ENCODE measurements at places on chromosomes 3 and 15.

- DNase-seq: no peak
Observed at GRCh38 chr3:67450153-67450552, 204.3 kb downstream of the SUCLG2 start.

GRCh38 chr3:4506559-4507023, 13.4 kb downstream of the ITPR1 start:
- no peak for DNase-seq

- DNase-seq: no peak
Observed at GRCh38 chr15:85707519-85708338, 87.0 kb downstream of the KLHL25 start.

DNA sequence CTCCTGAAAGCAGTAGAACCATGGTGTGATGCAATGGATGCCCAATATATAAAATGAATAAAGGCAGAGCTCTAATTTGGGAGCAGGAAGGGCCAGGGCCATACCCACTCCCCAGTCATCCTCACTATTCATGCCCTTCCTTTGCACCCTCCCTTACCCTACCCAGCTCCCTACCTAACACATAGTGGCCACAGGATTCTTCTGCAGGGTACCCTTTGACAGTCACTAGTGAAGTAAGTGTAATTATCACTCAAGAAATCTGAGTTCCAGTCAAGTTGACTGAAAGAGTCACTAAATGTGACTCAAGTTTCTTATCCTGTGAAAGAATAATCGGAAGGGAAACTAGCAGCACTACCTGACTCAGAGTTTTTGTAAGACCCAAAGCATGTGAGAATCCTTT, 69.2 kb downstream of the RASA2 start:
- DNase-seq: no peak

DNA sequence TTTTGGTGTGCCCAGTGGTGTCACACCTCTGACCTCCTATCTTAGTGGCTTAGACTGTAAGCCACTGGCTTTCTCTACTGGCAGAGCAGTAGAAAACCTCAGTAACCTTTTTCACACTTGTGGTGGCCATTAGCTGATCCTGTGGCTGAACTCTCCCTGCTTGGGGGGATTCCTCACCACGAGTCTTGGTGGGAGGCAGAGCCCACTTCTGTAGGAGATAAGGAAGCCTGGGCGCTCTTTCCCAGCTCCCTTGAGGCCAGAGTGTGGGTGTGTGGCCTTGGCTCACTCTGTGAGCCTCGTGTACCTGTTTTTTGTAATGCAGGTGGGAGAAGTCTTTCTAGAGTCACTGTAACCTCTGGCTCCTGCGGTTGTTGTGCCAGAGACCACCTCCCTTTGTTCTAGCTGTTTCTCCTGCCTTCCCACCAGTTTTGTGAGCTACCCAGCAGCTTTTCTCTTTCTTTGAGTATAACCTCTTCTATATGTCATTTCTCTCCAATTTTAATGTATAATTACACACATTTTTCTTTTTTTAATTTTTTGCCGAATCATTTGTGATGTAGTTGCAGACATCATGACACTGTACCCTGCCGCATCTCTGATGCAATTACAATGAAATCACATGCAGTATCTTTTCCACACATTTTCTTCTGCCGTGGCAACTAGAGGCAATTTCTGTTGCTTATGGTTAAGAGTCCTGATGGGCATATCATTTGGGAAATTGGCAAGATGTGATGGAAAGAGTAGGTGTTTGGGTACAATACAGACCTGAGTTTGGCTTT, 13.8 kb downstream of the XCR1 start:
- DNase-seq: no peak

- no peak for DNase-seq
Observed at GRCh38 chr3:169232863-169233262, 430.6 kb downstream of the MECOM start.

GRCh38 chr3:129927072-129927471, 33.6 kb upstream of the TMCC1 start:
- DNase-seq: no peak

DNA sequence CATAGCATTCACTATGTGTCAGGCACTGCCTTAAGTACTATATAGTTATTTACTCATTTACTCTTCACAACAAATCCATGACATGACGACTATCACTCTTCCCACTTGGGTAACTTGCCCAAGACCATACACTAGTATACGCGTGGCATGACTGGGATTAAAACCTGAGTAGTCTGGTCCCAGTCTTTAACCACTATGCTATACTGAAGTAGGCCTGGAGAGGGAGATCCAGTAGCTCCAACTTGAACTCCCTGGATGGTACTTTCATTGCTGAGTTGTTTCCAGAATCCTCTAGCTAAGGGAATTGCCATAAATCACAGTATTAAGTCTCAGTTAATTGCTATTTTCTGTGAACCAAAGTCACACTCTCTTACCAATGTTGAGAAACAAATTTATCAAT, 116.2 kb upstream of the LSAMP start:
- no peak for DNase-seq

DNA sequence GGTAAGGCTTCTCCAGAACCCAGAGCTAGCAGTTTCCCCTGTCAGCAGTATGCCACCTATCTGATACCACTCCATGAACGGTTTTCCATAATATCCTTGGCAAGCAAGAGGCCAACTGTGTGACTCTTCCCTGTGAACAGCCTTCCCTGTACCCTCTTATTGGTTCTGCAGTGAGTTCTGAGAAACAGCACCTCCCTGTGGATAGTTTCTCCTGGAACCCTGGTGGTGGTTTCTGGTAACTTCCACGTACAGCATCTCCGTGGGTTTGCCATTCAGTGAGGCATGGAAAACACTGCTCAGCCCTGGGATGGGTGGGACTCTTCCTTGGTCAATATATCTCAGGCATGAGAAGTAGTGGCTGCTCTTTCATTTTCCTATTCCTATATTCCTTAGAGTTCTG, 19.4 kb upstream of the SERPINI2 start:
- no peak for DNase-seq

- DNase-seq: no peak
Observed at GRCh38 chr3:12894629-12895028, 53.3 kb upstream of the RPL32 start.

DNA sequence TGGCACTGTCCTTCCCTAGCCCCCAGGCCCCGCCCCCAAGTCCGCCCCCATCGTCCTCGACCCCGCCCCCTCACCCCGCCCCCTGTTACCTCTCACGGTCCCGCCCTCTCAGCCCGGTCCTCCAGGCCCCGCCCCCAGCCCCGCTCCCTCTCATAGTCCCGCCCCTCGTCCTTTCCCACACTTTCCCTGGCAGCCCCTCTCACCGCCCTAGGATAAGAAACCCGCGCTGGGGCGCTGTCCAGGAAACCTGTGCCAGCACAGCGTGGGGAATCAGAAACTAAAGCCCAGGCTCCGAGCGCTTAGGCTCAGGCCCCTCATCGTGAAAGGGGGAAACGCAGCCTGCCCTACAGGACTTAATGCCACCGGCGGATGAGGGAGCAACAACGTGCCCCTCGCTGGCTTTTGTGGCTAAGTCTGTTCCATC, 20.9 kb downstream of the TRPM1 start:
- no peak for DNase-seq

DNA sequence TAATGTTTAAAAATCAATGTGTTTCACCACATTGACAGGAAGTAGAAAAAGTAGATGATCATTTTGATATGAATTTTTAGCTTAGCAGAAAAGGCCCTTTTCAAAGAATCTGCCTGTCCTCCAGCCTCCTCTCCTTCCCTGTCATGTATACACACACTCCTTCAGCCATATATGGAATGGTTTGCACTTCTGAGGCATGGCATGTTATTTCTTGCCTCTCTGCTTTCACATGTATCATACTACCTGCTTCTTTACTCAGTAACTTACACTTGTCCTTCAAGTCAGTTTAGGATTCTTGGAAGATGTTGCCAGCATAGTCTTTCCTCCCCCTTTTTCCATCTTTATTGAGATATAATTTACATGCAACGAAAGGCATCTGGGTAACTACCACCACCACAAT, 79.0 kb downstream of the REC114 start:
- DNase-seq: no peak

DNA sequence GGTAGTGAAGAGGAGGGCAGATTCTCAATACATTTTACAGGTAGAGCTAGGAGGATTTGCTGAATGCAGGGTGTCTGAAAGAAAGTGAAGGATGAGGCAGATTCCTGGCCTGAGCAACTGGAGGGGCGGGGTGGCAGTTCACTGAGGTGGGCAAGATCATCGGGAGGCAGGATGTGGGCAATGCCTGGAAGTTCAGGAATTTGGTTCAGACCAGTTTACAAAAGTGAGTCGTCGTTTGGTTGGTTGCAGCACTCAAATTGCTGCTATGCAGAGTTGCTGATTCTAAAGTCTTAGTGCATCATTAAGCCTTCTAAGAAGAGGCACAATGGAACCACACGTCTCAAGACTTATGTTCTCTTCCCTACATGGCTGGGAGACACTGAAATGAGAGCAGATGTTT, 134.0 kb downstream of the MFSD1 start:
- DNase-seq: no peak

GRCh38 chr3:148077318-148077923, 620.3 kb upstream of the AGTR1 start:
- DNase-seq: no peak

DNA sequence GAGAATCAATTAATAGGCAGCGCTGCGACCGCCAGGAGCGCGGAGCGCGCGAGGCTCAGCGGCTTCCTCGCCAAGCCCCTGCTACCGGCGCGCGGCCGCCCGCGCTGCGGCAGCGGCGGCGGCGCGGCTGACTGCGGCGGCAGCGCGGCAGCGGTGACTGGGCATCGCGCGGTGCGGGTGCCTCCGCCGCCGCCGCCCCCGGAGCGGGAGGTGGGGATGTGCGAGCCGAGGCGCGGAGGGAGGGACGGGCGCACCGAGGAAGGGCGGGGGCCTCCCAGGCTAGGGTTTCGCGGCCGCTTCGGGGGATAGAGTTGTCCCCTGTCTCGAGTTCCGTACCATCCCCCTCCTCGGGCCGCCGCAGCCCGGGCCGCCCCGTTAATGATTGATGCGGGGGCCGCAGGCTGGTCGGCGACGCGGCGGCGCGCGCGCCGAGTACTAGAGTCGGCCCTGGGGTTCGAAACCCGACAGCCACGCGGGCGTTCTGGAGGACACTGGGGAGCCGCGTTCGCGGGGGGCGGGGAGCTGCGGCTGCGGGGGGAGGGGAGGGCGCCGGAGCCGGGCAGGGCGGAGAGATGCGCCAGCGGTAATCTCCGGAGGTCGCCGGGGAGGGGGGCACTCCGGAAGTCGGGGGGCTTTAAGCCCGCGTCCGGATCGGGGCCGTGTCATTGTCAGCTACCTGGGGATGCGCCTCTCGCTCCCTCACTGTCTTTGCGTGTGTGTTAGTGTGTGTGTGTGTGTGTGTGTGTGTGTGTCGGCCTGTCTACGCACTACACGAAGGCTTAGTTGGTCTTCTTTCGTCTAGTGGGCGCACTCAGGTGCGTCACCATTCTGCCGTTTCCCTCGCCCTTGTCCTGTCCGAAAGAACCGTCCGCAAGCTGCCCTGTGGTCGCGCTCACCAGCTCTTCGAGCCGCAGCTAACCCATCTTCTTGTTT, at the start of gene PAQR9:
TSS of gene PAQR9 (minus strand) at position 159 of the 933 bp plus-strand sequence. CDS start 338 bp downstream, outside the sequence.
- no peak for DNase-seq

- no peak for DNase-seq
Observed at GRCh38 chr3:137692803-137693431, 71.2 kb upstream of the SOX14 start.

DNA sequence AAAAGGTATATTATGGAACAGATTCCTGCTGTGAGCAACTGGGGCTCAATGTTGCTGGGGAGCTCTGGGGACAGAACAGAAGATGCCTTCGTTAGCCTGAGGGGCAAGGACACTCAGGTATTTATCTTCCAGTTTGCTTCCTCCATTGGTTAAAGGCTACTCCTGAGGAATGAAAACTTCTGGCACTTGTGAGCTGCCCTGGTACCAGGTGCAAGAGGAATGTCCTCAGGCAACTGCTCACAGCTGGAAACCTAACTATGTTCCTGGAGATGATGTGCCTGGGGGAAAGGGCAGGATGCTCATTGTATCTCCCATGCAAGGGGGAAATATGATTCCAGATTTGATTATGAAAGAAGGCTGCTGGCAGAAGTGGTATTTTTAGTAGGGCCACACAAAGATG, 54.0 kb upstream of the BBX start:
- no peak for DNase-seq

- DNase-seq: no peak
Observed at GRCh38 chr3:193980326-193980725, 155.6 kb upstream of the HES1 start.

DNA sequence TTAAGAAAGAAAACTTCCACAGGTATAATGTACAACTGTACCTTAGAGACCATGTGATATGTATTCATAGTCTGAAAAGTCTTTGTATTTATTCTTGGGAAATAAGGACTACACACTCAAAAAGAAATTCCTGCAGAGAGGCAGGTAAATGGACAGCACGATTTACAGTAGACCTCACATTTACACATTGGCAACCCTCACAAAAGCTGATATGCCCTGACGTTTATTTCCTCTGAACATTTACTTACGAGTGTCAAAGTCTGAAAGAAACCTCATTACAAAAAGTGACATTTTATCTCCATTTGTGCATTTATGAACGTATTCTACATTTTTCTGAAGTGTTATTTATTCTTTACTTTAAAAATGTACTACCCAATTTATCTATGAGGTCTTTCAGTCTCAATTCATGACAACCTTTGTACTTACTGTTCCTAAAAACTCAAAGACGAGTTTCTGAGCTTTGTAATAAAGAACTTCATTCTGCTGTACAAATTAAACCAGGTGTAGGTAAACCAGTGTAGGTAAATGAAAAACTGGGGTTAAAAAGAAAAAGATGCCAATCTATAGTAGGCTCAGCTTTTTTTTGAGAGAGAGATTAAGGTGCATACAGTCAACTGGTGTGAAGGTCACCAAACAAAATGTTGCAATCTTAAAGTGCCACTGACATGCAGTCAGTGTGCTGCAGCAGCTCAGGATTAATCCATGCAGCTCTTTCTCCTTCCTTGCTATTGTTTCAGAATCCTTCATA, 44.3 kb downstream of the THRB start:
- no peak for DNase-seq

DNA sequence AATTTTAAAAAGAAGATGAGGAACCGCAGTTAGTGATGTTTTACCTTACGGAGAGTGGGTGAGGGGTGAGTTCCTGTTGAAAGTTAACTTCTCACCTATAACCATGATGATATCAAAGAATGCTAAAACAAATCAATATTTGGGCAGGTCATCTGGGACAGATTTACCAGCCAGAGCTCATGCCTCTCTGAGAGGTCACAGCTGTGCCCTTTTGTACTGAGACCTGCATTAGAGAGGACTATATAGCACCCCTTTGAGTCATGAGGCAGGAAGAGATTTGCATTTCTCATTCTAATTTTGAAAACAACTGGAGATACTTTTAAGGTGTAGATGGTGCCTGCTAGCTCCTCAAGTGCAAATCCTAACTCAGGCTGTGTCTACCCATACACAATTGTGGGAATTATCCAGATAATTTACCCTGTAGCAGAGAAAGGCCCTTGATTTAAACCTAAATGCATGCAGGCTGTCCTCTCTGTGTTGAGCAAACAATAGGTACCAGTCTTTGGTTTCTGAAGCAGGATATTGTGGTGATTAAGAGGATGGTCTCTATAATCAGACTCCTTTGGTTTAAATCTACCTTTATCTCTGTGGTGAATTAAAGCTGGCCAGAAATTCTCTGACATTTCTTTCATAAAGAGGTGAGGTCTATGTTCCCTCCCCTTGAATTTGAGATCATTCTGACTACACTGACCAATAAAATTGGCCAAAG, 5.8 kb upstream of the TM4SF4 start:
- no peak for DNase-seq

All from effector memory CD8-positive, alpha-beta T cell (primary cell).